ENCODE measurements at places on chromosomes 1 and 21.

GRCh38 chr1:24098102-24098501 is 13.8 kb downstream of the MYOM3 start:
- DNase-seq, result no peak

GRCh38 chr1:222369148-222369547 is 178.8 kb downstream of the HHIPL2 start:
- no peak for DNase-seq

GRCh38 chr1:34761776-34762307 is 2.3 kb downstream of the GJB4 start:
- no peak for DNase-seq

DNA sequence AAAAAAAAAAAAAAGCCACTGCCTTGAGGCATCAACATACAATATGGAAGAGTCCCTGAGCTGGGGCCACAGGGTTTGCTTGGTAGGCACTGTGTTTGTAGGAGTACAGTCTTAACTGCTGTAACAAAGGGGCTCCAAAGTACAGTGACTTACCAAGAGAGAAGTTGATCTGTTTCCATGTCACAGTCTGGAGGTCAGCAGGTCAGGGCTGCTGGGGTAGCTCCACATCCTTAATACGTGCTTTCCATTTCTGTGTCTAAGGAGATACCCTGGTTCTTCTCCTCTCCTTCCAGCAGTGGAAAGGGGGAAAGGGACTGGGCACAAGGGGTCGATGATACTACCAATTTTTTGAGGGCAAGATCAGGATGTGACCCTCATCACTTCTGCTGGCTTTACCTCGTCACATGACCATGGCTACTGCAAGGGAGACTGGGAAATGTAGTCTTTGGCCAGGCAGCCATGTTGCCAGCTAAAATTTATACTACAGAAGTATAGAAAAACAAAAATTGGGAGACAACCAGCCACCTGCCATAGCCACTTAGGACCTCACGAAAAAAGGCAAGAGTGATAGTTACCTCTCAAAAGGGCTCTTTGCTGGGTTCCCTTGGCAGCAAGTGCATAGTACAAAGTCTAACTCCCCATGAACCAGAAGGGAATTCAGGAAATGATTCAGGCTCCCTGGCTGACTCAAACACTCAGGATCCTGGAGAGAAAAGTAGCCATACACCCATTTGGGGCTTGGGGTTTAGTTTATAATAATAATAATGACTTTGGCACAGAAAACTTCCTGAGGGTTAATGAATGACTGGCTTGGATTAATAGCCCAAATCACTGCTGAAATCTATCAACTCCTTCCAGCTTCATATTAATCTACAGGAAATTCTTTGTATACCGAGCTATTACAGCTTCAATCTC is 52.7 kb upstream of the ATP5PO start:
- DNase-seq, result no peak

GRCh38 chr1:28437264-28437923 is 67.9 kb downstream of the PHACTR4 start:
- no peak for DNase-seq

DNA sequence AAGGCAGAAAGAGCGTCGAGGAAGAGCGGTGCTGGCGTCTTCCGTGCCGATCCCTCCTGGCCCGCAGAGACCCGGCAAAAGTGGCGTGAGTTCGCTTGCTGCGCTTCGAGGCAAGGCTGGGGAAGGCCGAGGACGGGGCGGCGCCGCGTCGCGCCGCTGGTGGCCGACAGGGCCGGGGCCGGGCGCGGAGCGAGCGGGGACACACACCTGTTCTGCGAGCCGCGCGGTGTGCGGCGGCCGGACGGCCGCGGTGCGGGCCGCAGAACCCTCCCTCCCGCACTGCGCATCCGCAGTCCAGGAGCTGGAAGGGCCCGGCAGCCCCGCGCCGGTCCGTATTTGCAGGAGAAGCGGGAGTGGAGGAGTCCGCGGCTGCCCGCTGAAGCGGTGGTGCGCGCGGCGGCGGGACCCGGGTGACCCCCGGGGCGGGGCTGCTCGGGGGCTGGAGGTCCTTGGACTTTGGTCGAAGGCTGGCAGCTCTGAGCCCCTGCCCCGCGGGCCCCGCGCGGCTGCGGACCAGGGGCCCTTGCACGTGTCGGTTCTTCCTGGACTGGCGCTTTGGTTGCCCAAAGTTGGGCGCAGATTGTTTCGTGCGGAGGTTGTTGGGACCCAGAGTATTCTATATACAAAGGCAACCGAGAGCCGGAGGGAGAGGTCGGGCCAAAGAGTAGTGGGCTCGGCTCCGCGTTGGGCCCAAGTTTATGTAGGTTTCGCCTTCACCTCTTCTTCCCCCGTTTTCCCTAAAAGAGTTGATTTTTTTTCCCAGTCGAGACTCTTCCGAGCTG is 2.6 kb downstream of the RNF220 start:
- DNase-seq, result no peak

DNA sequence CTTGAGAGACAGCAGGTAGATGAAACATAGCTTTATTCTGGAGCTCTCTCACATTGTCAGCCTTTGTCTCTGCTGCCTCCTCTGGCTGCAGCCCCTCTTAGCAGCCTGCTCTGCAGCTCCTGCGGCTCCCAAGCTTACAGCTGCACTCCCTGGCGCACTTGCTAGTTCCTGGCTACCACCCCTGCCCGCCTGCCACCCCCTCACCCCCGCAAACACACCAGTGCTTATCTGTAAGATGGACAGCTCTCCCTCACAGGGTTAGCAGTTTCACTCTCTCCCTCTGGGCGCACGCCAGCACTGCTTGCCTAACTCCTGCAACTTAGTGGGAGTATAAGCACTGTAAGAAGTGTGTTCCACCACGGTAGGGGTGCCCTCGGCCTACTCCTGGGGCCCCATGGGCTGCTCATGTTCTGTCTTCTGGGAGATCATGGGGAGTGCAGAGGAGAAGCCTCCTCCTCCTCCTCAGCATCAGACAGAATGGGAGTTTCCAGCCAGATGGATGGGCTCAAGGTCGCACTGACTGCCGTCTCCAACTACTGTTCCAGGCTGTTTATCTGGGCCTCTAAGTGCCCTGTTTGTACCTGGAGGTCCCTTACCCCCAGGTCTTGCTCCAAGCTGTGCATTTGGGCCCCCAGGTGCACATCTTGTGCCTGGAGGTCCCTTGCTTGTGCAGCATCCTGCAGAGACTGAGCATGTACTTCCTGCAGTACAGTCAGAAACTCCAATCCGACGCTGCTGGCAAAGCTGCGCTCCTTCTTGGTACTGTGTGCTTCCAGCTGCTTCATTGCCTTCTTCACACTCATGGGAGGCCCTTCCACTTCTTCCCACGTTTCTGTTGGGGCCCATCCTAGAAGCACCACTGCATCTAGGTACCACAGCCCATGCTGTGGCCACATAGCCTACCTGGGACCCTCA is 1388.1 kb downstream of the AMY1C start:
- DNase-seq, result no peak

GRCh38 chr1:109790735-109791494 is 27.2 kb upstream of the EPS8L3 start:
- peak; percentile 79 for DNase-seq

- no peak for DNase-seq
Measured at GRCh38 chr1:30916296-30916695, 7.7 kb upstream of the SDC3 start.

GRCh38 chr1:224472806-224473205 is 38.2 kb upstream of the WDR26 start:
- DNase-seq, result no peak

GRCh38 chr1:159924025-159924790 is 1.1 kb downstream of the TAGLN2 start:
- DNase-seq, result peak; percentile 37

DNA sequence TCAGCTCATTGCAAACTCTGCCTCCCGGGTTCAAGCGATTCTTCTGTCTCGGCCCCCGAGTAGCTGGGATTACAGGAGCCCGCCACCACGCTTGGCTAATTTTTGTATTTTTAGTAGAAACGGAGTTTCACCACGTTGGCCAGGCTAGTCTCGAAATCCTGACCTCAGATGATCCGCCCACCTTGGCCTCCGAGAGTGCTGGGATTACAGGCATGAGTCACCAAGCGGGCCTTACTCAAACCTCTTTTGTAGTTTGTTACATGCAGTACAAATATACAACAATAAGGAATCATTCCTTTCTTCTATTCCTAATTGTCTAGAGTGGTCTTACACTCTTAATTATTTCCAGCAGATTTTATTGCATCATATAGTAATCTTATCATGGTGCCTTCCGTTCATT is 16.6 kb downstream of the SPATA17 start:
- no peak for DNase-seq

DNA sequence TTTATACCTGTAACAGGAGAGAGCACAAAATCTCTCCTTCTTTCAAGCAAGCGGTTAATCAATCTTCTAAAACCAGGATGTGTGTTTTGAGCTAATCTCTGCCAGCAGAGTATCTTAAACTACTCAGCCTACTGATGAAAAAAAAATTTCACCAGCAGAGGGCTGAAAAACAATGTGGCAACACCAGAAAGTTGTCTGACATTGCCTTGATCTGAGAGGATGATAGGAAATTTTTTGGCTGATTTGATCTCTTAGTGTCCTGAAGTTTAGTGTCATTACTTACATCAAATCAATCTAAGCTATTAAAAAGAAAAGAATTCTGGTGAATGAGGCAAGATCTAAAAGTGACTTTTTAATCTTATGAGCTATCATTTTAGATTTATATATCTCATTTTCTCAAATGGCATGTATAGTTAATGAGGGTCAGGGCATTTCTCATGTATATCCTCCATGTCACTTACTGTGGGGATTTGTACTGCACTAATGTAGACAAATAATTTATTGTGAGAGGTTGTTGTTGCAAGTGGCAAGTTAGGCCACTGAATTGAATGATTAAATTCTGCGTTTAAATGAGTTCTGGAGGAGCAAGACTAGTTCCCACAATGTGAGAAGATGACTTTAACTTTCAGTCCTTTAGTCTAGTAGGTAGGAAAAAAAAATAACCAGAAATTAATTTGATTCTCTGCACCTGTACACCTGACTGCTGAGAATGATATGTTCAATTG is 10.9 kb downstream of the ADAMTS1 start:
- DNase-seq, result no peak

DNA sequence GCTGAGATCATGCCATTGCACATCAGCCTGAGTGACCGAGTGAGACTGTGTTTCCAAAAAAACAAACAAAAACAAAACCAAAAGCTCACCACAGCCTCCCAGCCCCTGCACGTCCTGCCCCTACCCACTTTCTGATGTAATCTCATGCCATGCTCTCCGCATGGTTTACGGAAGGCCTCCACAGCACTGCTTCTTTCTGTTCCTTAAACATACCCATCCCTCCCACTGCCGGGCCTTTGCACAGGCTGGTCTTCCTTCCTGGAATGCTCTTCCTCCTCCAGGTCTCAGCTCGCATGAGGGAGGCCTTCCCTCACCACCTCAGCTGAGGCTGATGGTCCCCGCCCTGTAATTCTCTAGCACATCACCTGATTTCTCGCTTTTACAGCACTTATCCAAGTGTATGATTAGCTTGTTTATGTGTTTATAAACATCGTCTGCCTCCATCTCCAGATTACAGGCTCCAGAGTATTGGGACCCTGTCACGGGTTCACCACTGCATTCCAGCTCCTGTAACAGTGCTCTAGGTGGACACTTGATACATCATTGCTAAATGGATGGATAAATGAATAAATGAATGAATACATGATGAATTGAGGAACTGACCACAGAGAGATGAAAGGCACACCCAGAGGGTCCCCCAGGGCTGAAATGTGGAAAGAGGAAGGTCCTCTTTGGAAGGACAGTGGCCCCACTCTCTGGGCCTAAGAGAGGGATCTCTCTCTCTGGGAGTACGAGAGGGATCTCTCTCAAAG is 22.1 kb downstream of the TCEA3 start:
- DNase-seq, result no peak

GRCh38 chr1:54331091-54331772 is 75.0 kb downstream of the SSBP3 start:
- no peak for DNase-seq

GRCh38 chr1:6770751-6771440 is 14.4 kb upstream of the CAMTA1 start:
- DNase-seq, result no peak

- DNase-seq, result no peak
Measured at GRCh38 chr1:185813401-185813979, 79.3 kb downstream of the HMCN1 start.

GRCh38 chr1:60753036-60753900 is 329.1 kb upstream of the NFIA start:
- DNase-seq, result no peak

DNA sequence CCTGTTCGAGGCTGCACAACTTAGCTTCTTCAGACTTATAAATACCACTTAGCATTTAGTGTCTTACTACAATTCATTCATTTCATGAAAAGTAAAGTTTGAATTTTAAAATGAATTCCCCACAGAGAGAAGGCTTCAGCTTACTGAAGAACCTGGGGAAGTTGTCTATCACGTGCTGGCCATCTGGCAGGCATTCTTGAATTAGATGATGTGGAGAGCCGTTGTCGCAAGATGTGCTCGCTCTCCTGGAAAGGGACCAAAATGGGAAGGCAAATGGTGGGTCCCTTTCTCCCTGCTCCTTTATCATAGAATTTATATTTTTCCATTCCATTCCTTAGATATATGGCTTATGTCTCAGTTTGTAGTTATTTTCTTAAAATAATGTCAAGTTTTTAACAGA is 90.5 kb downstream of the CD247 start:
- no peak for DNase-seq

- DNase-seq, result no peak
Measured at GRCh38 chr1:64171246-64171645, 32.2 kb upstream of the UBE2U start.

GRCh38 chr1:43269627-43270375 is at the start of gene TMEM125:
TSS of gene TMEM125 (plus strand) at chr1:43269983. CDS start at chr1:43272723, 2,740 bp downstream.
- DNase-seq, result no peak

DNA sequence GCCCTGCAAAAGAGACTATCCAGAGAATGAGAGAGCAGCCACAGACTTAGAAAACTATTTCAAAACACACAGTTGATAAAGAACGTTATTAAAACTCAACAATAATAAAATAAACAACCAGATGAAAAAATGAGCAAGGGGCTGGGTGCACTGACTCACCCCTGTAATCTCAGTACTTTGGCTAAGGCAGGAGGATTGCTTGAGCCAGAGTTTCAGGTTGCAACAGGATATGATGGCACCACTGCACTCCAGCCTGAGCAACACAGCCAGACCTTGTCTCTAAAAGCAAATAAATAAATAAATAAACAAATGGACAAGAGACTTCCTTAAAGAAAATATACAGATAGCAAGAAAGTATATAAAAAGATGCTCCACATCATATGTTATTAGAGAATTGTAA is 144.6 kb downstream of the LRRIQ3 start:
- no peak for DNase-seq

DNA sequence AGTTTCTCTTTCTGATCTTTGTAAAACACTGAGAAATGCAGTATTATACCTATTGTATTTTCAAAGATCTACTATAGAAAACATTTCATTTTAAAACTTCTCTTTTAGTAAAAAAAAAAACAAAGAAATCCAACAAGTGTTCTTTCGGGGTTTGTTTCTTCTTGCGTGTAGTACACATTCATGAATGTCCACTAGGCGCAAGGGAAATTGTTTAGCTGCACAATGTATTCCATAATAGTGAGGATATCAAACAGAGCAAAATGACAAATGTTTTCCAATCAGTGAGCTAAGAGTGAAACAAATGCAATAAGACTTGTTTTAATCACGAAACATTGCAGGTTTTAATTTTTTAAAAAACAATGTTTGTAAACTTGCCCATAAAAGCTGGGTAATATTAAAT is 68.6 kb downstream of the LHX8 start:
- DNase-seq, result no peak
